ENCODE measurements at places on chromosomes 7 and 10. TPM values are rescaled to one million over a fixed set of nuclear protein-coding genes. Genes with fewer than 3 reads are reported as not detected.

AEBP1 gene
- total RNA-seq, result 34.4 TPM

BTBD16 gene
- total RNA-seq, result not detected

URGCP gene
- 25.7 TPM for total RNA-seq

OR6V1 gene
- total RNA-seq, result not detected

TMEM184A gene
- total RNA-seq, result not detected

TMEM213 gene
- total RNA-seq, result not detected

KCNMA1 gene
- 107 TPM for total RNA-seq

NPFFR1 gene
- total RNA-seq, result not detected
